ENCODE measurements at places on chromosomes 13 and 19.

DNA sequence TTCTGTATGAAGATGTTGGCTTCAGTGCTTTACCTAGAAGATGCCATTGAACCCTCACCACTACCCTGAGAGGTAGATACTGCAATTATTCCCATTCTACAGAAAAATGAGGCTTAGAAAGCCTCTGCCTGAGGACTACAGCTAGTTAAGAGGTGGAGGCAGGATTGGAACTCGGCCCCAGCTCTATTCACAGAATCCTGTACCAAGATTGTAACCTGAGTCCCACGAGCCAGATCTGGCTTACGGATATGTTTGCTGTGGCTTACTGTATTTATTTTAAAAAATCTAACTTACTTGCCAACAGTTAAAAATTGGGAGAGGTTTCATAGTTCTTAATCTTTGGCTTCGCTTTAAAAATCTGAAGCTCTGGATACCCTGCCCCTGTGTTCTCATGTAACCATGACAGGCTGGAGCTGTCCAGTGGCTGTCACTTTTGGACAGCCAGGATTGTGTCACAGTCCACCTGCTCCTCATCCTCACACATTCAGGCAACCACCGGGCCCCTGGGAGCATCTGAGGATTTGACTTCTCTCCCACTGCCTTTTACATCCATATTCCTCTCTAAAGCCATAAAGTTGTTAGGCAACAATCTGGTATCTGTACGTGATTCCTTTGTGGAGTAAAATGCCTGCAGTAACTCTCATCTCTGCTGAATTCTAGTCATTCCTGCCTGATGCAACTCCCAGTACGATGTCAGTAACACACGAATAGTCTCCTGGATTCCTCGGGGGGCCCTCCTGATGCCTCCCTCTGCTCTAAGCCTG is 160.8 kb upstream of the SERP2 start:
- DNase-seq, result no peak

GRCh38 chr19:33000910-33001309 is 28.9 kb downstream of the FAAP24 start:
- DNase-seq, result no peak

- DNase-seq, result no peak
Measured at GRCh38 chr13:97538203-97538602, 104.2 kb downstream of the RAP2A start.

GRCh38 chr13:30726192-30726591 is 9.2 kb upstream of the ALOX5AP start:
- no peak for DNase-seq

DNA sequence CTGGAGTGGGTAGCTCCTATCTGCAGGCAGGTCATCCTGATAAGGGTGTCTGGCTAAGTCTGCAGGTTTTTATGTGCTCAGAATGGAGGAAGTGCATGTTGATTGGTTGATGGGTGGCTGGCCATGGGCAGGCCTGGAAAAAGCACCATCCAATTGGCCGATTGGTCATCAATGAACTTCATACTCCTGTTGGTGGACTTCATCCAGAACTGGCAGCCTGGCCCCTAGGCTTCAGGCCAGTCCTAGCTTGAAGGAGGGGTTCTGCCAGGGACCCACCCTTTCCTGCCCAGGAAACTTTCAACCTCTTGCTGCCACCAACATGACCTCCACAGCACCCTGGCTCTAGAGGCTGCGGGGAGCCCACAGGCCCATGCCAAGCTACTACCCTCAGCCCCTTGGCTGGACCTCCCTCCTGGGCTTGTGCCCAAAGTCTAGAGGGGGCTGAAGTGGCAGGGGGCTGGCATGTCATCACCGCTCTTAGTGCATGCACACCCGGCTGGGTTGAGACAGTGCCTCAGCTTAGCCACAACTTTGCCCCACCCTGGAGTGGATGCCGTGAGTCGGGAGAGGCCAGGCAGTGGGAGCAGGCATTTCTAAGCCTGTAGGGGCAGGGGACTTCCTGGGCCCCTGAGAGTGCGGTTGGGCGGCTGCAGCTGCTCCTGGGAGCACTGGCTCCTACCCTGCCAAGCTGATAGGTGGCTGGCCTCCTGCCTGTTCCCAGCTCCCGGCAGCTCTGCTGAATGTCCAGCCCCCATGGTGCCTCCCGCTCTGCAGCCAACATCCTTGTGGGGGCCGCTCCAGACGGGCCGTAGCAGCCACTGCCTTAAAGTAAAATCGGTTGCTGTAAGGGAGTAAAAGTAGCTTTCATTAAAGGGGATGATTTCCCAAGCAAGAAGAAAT is 13.2 kb downstream of the DNAJC15 start:
- no peak for DNase-seq

- no peak for DNase-seq
Measured at GRCh38 chr19:47271949-47272348, 2.7 kb upstream of the INAFM1 start.

GRCh38 chr13:32791545-32792172 is 205.4 kb downstream of the PDS5B start:
- no peak for DNase-seq

GRCh38 chr13:102757006-102757405 is 16.6 kb downstream of the TEX30 start:
- no peak for DNase-seq

GRCh38 chr19:38172001-38172400 is 52.0 kb downstream of the DPF1 start:
- no peak for DNase-seq

- no peak for DNase-seq
Measured at GRCh38 chr13:54361460-54361859, 1332.8 kb downstream of the OLFM4 start.

GRCh38 chr19:16862826-16863415 is 25.9 kb upstream of the F2RL3 start:
- DNase-seq, result no peak

DNA sequence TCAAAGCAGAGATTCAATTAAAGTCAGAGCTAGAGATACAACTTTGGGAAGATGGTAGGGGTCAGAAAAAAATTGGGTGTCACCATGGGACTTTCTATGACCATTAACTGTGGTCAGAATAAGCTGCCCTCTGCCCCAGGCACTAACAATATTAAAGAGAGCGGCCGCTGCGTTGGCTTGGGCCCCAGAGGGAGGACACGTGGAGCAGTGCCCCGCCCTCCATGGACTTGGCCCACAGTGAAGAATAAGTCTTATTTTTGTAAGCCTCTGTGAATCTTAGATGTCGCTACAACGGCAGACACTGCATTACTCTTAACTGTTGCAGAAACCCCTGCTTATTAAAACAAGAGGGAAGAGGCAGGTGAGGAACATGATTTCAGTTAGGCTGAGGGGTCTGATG is 172.7 kb downstream of the UQCRFS1 start:
- DNase-seq, result no peak

DNA sequence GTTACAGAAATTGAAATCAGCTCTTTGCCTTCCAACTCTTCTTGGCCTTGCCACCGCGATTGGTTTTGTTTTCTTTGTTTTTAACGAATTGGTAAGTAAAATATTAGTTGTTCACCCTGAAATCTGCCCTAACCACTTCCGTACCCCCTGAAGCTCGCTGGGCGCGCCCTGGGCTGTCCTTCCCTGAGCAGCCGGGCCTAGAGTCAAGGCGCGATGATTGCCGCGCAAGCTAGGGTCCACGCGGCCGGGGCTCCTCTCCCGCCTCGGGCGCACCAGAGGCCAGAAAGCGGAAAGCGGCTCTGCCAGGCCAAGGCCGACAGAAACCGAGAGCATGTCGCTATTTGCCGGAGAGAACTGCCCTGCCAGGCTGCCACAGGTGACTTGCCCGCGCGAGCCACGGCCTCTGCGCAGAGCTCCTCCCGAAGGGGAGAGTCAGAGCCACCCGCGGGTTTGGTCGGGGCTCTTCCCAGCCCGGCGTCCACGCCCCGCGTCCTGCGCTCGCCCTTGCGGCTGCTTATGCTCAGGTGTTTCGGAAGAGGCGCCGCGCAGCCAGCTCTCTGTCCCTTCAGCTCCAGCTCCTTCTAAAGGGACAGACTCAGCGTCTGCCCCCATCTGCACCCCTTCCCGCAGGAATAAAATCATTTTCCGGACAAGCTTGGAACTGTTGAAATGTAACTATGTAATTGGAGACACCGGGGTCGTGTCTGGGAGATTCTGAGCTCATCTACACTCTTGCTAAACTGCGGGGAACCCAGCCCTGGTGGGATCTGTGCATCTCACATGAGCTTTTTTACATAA is 6.6 kb upstream of the CDX2 start:
- DNase-seq, result no peak

DNA sequence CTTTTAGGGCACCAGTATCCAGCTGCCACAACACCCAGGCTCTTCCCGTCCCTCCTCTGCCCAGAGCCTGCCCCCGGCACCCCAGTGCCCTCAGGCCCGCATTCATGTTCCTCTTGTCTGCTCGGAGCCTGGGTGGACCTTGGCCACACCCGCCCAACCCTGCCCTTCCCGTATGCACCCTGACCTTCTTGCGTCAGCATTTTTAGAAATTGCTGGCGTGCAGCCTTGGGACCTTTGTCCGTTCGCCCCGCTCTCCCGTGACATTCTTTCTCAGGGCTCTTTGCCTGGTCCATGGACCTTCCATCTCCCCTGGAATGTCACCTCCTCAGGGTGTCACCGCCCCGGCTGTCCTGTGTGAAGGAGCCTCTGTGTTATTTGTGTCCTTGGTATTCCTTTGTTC is 7.6 kb downstream of the NUCB1 start:
- DNase-seq, result no peak

DNA sequence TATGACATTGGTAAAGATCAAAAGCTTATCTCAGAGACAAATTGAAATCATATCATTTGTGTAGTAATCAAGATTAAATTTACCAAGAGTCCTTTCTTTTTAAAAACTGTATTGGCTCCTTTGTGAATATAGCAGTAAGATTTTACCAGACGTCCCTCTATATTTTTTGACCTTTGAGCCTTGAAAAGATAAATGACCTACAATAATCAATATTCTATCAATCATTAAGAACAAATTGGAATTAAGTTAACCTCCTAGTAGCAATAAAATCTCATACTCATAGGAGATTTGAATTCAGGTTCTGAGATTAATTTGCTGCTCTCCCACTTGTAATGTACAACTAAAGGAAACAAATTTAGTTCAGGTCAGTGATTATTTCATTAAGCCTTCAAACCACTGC is 78.3 kb downstream of the FGF14 start:
- DNase-seq, result no peak
